ENCODE measurements at places on chromosomes 11 and 22.

DNA sequence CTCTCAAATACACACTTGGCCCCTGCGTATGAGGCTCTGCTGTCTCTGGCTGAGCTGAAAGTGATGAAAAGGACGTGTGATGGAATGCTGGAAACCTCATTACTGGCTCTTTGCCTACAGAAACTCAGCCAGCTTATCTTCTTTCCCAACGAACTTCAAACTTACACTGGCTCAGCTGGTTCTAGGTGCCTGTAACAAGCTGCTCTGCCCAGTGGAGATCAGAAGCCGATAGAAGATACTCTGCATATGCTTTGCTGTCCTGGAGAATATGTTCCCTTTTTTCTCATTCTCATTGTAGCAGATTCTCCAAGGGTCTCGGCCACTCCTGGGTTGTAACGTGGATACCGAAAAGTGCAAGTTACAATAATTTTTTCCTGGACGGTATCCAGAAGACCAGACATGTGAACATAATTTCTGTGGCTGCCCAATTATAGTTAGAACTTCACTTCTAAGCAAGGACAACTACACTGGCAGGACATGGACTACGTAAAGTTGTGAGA is 405.3 kb upstream of the CCDC90B start:
- H3K4me1 ChIP-seq, result peaks cover 11% of the 10 kb centered on the region
- DNase-seq, result no peak
- no peaks in the 10 kb centered on the region for H3K36me3 ChIP-seq
- no peaks in the 10 kb centered on the region for H3K27me3 ChIP-seq
- H3K4me3 ChIP-seq, result peak overlapping the region; percentile 12

DNA sequence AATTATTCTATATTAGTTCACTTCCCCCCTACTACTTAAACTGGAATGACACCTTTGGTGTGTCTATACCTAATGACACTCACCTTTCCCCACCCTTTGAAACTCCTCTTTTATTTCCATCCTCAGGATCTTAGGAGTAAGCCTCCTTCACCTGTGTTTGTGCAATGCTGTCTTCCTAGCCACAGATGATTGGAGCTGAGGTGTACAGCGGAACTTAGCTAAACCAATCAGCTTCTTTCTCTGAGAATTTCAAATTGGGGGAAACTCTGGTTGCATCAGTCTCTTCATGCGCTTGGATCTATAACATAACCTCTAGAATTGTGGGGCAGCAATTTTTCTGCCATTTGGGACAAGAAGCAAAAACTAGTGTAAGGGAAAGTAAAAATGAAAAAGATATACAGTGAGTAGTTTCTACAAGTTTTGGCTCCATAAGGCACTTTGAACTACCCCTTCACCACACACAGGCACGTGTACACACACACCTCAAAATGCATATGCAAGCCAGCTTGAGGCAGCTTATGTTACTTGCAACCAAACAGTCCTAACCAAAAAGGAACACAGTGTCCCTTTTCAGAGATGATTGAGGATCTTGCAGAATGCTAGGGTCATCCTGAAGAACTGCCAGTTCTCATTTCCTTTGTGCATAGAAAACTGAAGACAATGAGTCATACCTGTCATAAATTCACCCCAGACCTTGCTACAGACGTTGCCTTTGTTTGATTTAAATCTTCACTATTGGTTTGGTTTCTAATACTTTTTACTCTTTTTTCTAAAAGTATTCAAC is 36.0 kb upstream of the LDLRAD3 start:
- peaks cover 4% of the 10 kb centered on the region for H3K4me1 ChIP-seq
- no peak overlapping the region for H3K27ac ChIP-seq
- no peaks in the 10 kb centered on the region for H3K36me3 ChIP-seq
- no peak for DNase-seq

DNA sequence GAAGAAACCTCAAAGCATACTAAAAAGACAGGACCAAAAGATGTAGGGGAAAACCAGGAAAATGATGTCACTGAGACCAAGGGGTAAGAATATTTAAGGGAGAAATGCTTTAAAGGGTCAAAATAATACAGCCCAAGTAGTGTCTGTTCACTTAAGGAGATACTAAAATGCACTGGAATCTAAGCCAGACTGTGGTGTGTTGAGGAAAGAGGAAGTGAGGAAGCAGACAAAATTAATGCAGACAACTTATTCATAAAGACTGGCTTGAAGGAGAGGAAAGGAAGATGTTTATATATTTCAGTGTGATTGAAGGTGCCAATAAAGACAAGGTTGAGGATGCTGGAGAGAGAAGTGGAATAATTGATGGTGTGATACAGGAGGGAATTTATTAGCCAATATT is 15.7 kb downstream of the ZNF215 start:
- no peaks in the 10 kb centered on the region for H3K27me3 ChIP-seq
- no peaks in the 10 kb centered on the region for H3K36me3 ChIP-seq
- DNase-seq, result no peak

- H3K36me3 ChIP-seq, result no peaks in the 10 kb centered on the region
- H3K27me3 ChIP-seq, result peaks cover 6% of the 10 kb centered on the region
- no peak overlapping the region for H3K4me3 ChIP-seq
- H3K27ac ChIP-seq, result no peak overlapping the region
These were observed 11.2 kb upstream of the DGKZ start for GRCh38 chr11:46335890-46336562.

DNA sequence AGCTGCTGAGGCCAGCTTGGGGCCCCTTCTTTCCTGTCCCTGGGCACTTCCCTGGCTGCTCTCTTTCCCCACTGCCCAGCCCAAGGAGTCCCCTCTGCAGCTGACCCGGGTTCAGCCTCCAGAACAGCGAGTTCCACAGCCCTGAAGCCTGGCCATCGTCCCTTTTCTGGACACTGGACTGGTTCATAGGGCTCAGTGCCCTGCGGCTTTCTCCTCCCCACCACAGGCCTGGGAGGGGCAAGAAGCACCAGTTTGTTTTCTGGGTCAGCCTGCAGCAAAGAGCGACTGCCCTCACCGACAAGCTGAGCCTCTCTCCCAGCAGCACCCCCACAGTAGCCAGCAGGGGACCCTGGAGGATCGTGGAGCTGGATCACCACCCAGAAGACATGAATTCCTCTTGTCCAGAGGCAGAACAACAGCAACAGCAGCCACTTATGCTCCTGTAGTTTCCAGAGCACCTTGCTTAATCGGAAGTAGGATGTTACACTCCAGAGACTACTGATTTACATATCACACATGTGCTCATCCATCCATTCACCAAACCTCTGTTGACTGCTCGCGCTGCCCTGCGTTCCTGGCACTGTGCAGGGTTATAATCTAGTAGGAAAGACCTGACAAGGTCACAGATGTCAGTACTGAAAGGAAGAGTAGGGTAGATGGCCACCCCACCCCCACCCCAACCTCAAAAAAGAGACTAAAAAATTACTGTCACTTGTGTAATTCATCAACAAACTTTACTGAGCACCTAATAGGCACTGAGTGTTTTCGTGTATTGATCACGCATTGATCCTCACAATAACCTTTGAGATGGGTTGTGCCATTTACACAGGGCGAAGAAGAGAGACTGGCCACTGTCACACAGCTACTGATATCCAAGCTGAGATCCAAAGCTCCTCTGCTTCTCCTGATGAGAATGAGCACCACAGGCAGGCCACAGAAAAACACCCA is 13.0 kb upstream of the CXCR5 start:
- no peaks in the 10 kb centered on the region for H3K27me3 ChIP-seq
- peaks cover 25% of the 10 kb centered on the region for H3K4me1 ChIP-seq
- DNase-seq, result no peak
- H3K27ac ChIP-seq, result peak overlapping the region; percentile 94
- H3K36me3 ChIP-seq, result no peaks in the 10 kb centered on the region
- peak overlapping the region; percentile 52 for H3K4me3 ChIP-seq

GRCh38 chr11:126231725-126232459 is 20.3 kb downstream of the FAM118B start:
- no peaks in the 10 kb centered on the region for H3K36me3 ChIP-seq
- H3K27ac ChIP-seq, result no peak overlapping the region
- no peak overlapping the region for H3K4me3 ChIP-seq
- no peaks in the 10 kb centered on the region for H3K4me1 ChIP-seq
- no peaks in the 10 kb centered on the region for H3K27me3 ChIP-seq
- DNase-seq, result no peak
